ENCODE measurements at places on chromosomes 5 and 9. TPM values are rescaled to one million over a fixed set of nuclear protein-coding genes. Genes with fewer than 3 reads are reported as not detected.

Gene SURF4
- total RNA-seq = 167 TPM

Gene TTLL11
- 0.86 TPM for total RNA-seq

Gene ARSI
- 4.5 TPM for total RNA-seq

Gene FOXD4L5
- total RNA-seq = 0.13 TPM

Gene CCIN
- 0.19 TPM for total RNA-seq

Gene DIPK1B
- 35.3 TPM for total RNA-seq

Gene CDX1
- total RNA-seq = not detected

Gene IL13
- not detected for total RNA-seq

Gene FOXD4L4
- total RNA-seq = not detected

Gene ANKRD31
- 0.27 TPM for total RNA-seq

Gene SLC6A3
- total RNA-seq = 0.46 TPM

Gene LECT2
- total RNA-seq = not detected

Gene SLC45A2
- not detected for total RNA-seq

Gene AJM1
- 0.86 TPM for total RNA-seq

DNA sequence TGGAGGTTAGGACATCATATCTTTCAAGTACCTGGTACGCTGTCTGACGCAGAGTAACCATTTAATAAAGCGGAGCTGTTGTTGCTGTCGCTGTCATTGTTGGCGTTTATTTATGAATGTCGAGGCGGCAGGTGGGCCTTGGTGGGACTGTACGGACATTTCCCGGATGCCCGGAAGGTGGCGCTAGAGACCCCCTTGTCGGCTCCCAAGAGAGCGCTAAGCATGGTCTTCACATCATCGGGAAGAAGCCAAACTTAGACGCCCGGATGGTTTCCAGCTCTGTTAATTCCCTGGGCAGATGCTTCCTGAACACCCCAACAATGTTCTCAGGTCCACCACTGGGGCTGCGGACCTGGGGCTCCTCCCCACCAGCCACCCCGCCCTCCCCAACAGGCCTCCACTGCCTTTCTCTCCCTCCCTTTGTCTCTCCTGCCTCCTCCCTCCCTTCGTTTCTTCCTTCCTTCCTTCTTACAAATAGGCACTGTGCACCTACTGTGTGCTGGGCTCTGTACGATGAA is 54.1 kb downstream of the DUSP1 start:
- H3K27me3 ChIP-seq = peaks cover 14% of the 10 kb centered on the region
- H3K27ac ChIP-seq = no peak overlapping the region

GRCh38 chr9:21802418-21803000 is at the start of gene MTAP:
Gene MTAP (plus strand): TSS chr9:21802636. CDS start chr9:21802749, 113 bp downstream.
- peak within 1 kb of the TSS; percentile 93 for H3K4me3 ChIP-seq
- H3K27me3 ChIP-seq = no peaks in the 10 kb centered on the region
- peaks cover 7% of the 10 kb centered on the region for H3K4me1 ChIP-seq
- peaks cover 5% of the 10 kb centered on the region for H3K36me3 ChIP-seq
- H3K27ac ChIP-seq = peak within 1 kb of the TSS; percentile 89

- H3K27me3 ChIP-seq = no peaks in the 10 kb centered on the region
- no peak overlapping the region for H3K4me3 ChIP-seq
- H3K36me3 ChIP-seq = no peaks in the 10 kb centered on the region
- no peak overlapping the region for H3K27ac ChIP-seq
- no peak for DNase-seq
- H3K4me1 ChIP-seq = no peaks in the 10 kb centered on the region
Measured at GRCh38 chr9:86253577-86253976, 5.9 kb downstream of the C9orf153 start.

- H3K4me1 ChIP-seq = peaks cover 13% of the 10 kb centered on the region
- H3K36me3 ChIP-seq = no peaks in the 10 kb centered on the region
- no peak overlapping the region for H3K4me3 ChIP-seq
- H3K27me3 ChIP-seq = no peaks in the 10 kb centered on the region
Measured at GRCh38 chr5:177353093-177353492, 1.6 kb upstream of the LMAN2 start.

DNA sequence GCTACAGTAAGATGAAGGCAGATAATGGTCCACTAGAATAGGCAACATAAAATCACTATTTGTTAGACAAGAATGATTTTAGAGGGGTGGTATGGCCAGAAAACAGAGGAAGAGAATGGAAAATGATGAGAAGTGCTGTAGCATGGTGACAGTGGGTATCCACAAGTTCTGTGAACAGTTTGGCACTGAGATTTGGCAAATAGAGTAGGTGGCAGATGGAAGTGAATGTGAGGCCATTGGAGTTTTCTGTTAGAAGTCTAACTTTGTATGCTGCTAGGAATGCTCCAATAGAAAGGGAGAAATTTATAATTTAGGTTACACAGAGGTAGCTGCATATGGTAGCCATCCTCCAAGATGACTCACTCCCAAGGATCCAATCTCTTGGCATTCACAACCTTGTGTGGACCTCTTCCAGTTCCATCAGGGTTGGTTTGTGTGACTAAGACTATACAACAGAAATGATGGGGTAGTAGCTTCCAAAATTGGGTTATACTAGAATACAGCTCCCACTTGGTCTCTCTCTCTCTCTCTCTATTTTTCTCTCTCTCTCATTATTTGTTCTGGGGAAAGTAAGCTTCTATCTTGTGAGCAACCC is 646.9 kb upstream of the ZNF608 start:
- H3K4me1 ChIP-seq = no peaks in the 10 kb centered on the region
- no peaks in the 10 kb centered on the region for H3K27me3 ChIP-seq
- DNase-seq = no peak
- H3K4me3 ChIP-seq = no peak overlapping the region

GRCh38 chr9:91256235-91256634 is 105.5 kb downstream of the AUH start:
- no peaks in the 10 kb centered on the region for H3K4me1 ChIP-seq
- H3K4me3 ChIP-seq = no peak overlapping the region
- H3K36me3 ChIP-seq = no peaks in the 10 kb centered on the region
- no peak for DNase-seq

- H3K4me1 ChIP-seq = peaks cover 4% of the 10 kb centered on the region
- H3K36me3 ChIP-seq = no peaks in the 10 kb centered on the region
- no peaks in the 10 kb centered on the region for H3K27me3 ChIP-seq
- no peak overlapping the region for H3K4me3 ChIP-seq
- DNase-seq = no peak
Measured at GRCh38 chr5:170486371-170486770, 17.4 kb upstream of the KCNIP1 start.

GRCh38 chr5:42811591-42812446 is at the start of gene SELENOP:
Gene SELENOP (minus strand): TSS chr5:42811892. CDS start chr5:42808353, 3,539 bp downstream.
- H3K4me1 ChIP-seq = peaks cover 13% of the 10 kb centered on the region
- H3K27me3 ChIP-seq = no peaks in the 10 kb centered on the region
- H3K36me3 ChIP-seq = no peaks in the 10 kb centered on the region

- H3K36me3 ChIP-seq = no peaks in the 10 kb centered on the region
- H3K27ac ChIP-seq = no peak overlapping the region
- no peak overlapping the region for H3K4me3 ChIP-seq
- no peaks in the 10 kb centered on the region for H3K4me1 ChIP-seq
Measured at GRCh38 chr9:101814064-101814463, 75.6 kb upstream of the GRIN3A start.

DNA sequence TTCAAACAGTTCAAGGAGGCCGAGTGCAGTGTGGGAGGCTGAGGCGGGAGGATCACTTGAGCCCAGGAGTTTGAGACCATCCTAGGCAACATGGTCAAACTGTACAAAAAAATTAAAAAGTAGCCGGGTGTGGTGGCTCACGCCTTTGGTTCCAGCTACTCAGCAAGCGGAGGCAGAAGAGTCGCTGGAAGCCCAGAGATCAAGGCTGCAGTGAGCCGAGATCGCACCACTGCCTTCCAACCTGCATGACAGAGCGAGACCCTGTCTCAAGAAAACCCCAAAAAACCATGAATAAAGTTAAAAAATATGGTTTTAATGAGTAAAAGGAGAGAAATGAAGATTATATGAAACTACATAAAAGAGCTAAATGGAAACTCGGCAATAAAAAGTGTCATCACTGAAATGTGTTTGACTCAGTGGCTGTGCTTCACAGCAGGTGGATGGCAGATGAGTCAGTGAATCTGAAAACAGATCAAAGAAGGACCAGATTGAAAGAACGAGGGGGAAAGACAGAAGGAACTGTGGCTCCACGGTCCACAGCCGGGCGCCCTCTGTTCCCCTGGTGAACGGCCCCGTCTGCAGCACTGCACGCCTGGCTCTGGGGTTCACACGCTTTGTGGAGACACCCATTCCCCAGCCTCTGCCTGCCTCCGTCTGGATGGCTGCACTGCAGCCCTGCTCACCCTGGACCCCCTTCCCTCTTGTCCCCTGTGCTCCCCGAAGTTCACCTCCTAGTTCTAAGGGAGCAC is 25.1 kb downstream of the EXD3 start:
- no peaks in the 10 kb centered on the region for H3K27me3 ChIP-seq
- H3K27ac ChIP-seq = no peak overlapping the region
- H3K4me3 ChIP-seq = no peak overlapping the region
- H3K4me1 ChIP-seq = no peaks in the 10 kb centered on the region

GRCh38 chr9:130219661-130220096 is 45.9 kb upstream of the HMCN2 start:
- no peak overlapping the region for H3K4me3 ChIP-seq
- no peak for DNase-seq
- peaks cover 2% of the 10 kb centered on the region for H3K4me1 ChIP-seq
- H3K27me3 ChIP-seq = no peaks in the 10 kb centered on the region
- H3K27ac ChIP-seq = no peak overlapping the region

DNA sequence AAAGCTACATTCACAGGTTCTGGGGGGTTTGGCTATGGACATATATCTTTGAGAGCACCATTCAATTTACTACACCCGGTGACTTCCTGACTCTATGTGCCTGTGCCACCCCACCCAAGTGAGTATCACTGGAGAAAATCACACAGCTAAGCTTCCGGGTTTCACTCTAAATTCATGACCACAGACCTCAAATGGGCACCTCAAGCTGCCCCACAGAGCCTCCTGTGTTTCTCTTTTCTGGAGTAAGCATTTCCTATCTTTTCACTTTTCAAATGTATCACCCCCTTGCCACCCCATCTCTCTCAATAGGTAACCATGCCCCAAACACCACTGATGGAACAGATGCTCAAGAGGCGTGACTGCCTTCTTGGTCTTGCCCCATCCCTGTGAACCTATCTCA is 49.2 kb upstream of the NEK6 start:
- H3K4me3 ChIP-seq = no peak overlapping the region
- H3K27me3 ChIP-seq = no peaks in the 10 kb centered on the region
- peaks cover 2% of the 10 kb centered on the region for H3K4me1 ChIP-seq

DNA sequence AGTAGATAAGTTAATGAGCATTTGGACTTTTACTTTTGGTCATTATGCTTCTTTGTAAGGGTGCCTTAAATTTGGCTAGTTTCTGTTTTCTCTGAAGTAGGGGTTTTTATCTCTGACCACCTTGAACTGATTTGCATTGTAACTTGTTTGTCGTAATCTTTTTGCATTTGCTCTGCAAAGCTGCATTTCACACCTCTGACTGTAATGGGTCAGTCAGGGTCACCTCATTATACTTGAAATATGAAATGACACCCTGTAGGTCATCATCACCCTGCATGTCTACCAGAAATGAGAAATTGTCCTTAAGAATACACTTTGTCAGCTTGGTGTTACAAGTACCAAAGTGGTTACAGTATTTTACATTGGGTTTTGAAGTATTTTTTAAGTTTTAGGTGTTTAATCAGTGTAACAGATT is 74.0 kb downstream of the KCNN2 start:
- no peaks in the 10 kb centered on the region for H3K36me3 ChIP-seq
- DNase-seq = no peak
- H3K27me3 ChIP-seq = no peaks in the 10 kb centered on the region
- no peak overlapping the region for H3K27ac ChIP-seq
- H3K4me3 ChIP-seq = no peak overlapping the region
- H3K4me1 ChIP-seq = no peaks in the 10 kb centered on the region

GRCh38 chr5:148899993-148900392 is 73.6 kb downstream of the ADRB2 start:
- no peak overlapping the region for H3K27ac ChIP-seq
- no peak for DNase-seq
- H3K4me3 ChIP-seq = no peak overlapping the region
- H3K36me3 ChIP-seq = no peaks in the 10 kb centered on the region
- H3K27me3 ChIP-seq = no peaks in the 10 kb centered on the region

GRCh38 chr5:153813901-153814300 is 224.8 kb downstream of the FAM114A2 start:
- no peak for DNase-seq
- H3K4me1 ChIP-seq = no peaks in the 10 kb centered on the region
- H3K27me3 ChIP-seq = no peaks in the 10 kb centered on the region
- no peaks in the 10 kb centered on the region for H3K36me3 ChIP-seq

DNA sequence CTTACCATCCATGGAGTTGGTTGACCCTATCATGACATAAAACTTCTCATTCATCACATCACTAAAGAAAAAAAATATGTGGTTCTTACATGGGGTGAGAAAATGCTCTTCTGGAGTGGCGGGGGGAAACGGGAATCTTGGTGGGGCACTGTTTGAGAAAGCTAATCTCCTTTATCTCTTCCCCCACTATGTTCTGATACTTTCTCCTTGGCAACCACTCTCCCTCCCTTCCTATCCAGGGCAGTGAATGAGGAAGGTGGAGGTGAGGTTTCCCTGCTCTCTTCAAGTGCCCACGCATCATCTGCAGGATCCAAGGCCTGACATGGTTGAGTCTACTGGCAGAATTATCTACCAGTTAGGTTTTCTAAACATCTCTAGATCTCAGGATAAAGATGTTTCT is 220.8 kb upstream of the TBCA start:
- no peak overlapping the region for H3K27ac ChIP-seq
- peaks cover 21% of the 10 kb centered on the region for H3K27me3 ChIP-seq
- H3K36me3 ChIP-seq = no peaks in the 10 kb centered on the region
- no peak overlapping the region for H3K4me3 ChIP-seq
- no peak for DNase-seq
- peaks cover 11% of the 10 kb centered on the region for H3K4me1 ChIP-seq

- H3K27ac ChIP-seq = no peak overlapping the region
- H3K36me3 ChIP-seq = no peaks in the 10 kb centered on the region
- H3K4me1 ChIP-seq = no peaks in the 10 kb centered on the region
Measured at GRCh38 chr5:65066387-65067146, 297.8 kb downstream of the CWC27 start.

DNA sequence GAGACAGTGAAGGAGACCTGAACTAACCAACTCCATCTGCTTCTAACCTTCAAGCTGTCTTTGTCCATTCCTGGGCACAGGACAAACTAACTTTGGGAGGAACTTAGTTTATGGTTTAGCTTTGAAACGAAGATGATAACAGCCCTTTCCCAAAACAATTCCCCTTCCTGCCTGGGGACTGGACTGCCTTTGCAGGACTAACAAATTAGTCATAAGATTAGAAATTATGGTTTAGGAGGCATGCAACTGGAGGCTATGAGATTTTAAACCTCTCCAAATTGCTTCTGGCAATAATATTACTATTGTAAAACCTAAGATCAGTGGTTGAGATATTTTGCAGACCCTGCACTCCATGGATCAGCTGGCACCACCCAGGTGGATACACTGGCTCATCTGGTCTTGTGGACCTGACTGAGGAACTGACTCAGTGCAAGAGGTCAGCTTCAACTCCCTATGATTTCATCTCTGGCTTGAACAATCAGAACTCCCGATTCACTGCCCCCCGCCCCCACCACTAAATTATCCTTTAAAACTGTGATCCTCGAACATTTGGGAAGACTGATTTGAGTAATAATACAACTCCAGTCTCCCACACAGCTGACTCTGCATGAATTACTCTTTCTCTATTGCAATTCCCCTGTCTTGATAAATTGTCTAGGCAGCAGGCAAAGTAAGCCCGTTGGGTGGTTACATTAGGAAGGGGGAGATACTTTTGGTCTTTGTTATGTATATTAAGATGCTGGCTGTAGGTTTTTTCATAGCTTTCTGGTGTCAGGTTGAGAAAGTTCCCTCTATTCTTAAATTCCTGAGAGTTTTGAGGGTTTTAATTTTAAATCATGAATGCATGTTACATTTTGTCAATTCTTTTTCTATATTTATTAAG is 213.3 kb downstream of the TSSK1B start:
- H3K27ac ChIP-seq = no peak overlapping the region
- H3K27me3 ChIP-seq = no peaks in the 10 kb centered on the region
- H3K4me1 ChIP-seq = peaks cover 21% of the 10 kb centered on the region
- peak overlapping the region; percentile 9 for H3K4me3 ChIP-seq
- no peak for DNase-seq

Measured in H1 (cell line).